ENCODE measurements at places on chromosomes 1 and 21.

GRCh38 chr1:17112496-17113236, 6.6 kb downstream of the PADI2 start:
- no peak for DNase-seq

DNA sequence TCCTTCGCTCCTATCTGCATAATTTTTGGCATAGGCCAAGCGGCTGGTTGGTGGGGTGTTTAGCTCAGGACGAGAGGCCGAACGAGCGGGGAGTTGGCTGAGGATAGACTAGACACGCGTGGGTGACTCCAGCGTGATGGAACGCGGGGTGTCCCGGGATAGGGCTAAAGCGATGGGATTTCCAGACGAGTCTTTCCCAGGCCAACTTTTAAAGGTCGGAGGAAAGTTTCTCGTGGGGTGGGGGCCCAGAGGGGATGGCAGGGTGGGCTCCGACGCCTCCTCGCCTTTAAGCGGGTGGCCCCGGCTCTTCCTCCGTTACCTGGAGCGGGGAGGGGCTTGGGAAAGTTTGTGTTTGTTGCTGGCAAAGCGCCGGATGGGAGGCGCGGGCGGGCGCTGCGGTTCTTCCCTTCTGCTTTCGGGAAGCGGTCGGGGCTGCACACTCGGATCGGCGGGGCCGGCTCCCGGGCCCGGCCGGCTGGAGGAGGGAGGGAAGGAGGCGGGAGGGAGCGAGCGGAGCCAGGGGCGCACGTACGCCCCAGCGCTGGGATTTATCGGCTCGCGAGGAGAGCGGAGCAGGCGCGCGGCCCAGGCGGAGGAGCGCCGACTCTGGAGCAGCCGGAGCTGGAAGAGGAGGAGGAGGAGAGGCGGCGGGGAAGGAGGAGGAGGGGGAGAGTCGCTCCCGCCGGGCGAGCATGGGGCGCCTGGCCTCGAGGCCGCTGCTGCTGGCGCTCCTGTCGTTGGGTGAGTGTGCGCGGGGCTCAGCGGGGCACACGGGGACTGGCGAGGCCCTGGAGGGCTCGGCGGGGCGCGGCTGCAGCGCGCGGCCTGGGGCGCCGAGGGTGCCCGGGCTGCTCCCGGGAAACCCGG, at the start of gene PTGFRN:
PTGFRN (plus strand) TSS at position 405 of the 867 bp plus-strand sequence; CDS start at position 693, 288 bp downstream.
- DNase-seq, result no peak

GRCh38 chr1:18955441-18956192, 859 bp downstream of the IFFO2 start:
- no peak for DNase-seq

DNA sequence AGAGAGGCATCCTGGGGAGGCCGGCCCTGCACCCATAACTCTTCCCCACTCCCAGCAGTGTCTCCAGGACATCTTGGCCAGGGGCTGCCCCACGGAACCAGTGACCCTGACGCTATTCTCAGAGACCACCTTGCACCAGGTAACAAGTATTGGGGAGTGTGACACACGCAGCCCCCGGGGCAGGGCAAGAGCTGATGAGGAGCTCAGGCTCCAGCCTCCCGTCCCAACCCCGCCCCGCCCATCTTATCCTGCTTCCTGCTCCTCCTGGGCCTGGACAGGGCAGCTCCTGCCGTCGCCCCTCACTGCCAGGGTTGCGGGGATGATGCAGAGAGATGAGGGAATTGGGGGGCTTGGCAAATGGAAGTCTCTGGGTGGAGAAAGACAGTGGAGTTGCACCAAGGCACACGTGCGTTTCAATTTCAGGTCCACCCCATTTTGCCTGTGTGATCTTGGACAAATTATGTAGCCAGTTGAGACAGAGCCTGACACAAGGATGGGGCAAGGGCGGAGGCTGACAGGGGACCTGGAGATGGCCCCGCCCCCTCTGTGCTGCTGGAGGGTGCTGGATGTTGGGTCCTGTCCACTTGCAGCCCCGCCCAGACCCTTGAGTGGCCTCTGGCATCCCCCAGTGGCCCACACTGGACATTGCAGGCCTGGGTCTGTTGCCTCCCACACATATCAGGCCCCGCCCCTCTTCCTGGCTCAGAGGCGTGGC, 10.7 kb downstream of the CLCNKA start:
- DNase-seq, result peak; percentile 44

DNA sequence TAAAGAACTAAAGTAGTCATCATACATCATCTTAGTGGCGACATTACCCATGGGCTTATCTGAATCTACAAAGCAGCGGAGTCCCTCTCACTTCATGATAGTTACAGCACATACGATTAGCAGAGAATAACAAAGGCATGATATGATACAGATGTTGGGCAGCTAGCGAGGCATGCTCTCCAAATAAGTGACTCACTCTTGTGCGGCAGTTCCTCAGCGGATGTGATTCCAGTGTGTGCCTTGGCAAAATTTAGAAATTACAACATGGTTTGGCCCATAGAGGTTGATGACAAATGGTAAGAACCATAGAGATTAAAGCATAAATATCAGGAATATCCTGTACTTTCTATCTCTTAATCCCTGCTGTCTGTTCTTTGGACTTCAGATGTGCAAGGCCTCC, 48.1 kb upstream of the PAXBP1 start:
- no peak for DNase-seq

DNA sequence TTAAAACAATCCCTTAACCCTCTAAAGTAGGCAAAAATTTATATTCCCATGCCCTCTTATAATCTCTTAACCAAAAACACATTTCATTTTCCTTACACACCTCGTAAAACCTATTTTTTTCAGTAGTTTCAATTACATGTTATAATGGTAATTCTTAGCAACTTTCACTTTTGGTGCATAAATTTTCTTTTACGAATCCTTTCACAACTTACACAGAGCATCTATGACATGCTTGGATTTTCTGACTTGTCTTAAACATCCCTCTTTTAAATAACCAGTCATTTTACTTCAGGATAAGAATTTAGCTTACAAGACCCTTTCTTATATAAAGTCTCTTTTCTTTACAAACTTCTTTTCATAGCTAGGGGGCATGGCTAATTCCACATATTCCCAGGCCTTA, 8.9 kb upstream of the MRPL55 start:
- no peak for DNase-seq
